Stimulated activated CD4-positive, alpha-beta T cell treated with anti-CD3 and anti-CD28 coated beads, TNF-alpha, amount 100 ng/mL, for 48 hours (primary cell): ENCODE measurements at places on chromosomes 3 and 15.

DNA sequence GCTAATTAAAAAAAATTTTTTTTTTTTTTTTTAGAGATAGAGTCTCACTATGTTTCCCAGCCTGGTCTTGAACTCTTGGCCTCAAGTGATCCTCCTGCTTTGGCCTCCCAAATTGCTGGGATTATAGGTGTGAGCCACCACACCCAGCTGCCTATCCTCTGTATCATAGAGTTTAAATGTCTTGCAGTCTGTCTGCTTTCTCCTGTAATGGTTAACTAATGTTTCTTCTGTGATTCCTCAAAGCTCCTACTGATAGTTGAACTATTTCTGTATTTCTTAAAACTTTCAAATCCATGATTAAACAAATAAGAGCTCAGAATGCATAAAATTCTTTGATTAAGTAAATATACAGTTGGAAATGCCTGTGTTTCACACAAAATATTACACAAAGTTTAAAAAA is 115.4 kb upstream of the TPM1 start:
- no peak for DNase-seq

DNA sequence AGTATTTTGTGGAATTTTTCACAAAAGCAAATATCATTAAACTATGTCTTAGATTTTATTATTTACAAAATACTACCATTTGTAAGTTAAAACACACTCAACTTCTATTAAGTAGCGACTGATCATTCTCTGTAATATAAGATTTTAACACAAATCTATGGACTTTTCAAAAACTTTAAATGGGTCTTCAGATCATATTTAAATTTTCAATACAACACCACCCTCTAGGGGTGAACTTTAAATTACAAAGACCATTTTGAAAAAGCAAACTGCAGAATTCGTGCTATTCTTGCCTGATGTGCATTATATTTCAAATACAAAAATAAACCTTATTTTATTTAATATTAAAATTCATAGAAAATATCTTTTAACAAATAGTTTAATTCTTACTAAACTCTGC is 8.2 kb upstream of the VGLL4 start:
- no peak for DNase-seq

- no peak for DNase-seq
These were observed 81.9 kb downstream of the NUP210 start for GRCh38 chr3:13338231-13338630.

DNA sequence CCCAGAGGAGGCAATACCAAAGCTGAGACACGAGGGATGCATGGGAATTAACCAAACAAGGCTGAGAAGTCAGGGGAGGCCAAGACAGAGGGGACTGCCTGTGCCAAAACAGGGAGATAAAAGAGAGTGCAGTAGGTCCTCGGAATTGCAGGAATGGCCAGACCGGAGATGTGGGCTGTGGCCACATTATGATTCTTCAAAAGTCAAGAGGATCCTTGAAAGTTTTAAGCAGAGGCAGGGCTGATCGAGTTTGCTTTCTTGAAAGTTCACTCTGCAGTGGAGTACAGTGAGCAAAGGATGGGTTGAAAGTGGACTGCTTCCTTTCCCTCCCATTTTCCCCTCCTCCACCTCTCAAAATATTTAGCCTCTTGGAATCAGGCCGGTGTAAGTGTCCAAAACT is 73.9 kb upstream of the ADAMTS9 start:
- no peak for DNase-seq

- DNase-seq = no peak
These were observed 102.9 kb downstream of the HERC2 start for GRCh38 chr15:28219116-28219515.

GRCh38 chr15:101027920-101028319 is 108.8 kb downstream of the LRRK1 start:
- no peak for DNase-seq

DNA sequence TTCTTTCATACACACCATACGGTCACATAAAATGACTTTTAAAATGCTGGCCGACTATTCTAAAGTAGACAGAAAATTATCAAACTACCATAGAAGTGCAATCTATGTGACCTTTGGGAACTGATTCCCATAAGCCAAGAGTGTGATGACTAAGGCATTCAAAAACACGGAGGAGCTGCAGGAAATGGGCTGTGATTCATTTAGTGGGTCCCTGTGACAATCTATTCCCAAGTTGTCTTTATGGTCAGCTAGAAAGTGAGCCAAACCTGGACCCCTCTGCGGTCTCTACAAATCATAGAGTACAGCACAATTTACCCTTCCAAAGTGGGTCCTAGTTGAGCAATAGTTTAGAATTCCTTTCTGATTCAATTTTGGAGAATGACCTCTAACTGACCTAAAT is 251.5 kb upstream of the CBLB start:
- DNase-seq = no peak

DNA sequence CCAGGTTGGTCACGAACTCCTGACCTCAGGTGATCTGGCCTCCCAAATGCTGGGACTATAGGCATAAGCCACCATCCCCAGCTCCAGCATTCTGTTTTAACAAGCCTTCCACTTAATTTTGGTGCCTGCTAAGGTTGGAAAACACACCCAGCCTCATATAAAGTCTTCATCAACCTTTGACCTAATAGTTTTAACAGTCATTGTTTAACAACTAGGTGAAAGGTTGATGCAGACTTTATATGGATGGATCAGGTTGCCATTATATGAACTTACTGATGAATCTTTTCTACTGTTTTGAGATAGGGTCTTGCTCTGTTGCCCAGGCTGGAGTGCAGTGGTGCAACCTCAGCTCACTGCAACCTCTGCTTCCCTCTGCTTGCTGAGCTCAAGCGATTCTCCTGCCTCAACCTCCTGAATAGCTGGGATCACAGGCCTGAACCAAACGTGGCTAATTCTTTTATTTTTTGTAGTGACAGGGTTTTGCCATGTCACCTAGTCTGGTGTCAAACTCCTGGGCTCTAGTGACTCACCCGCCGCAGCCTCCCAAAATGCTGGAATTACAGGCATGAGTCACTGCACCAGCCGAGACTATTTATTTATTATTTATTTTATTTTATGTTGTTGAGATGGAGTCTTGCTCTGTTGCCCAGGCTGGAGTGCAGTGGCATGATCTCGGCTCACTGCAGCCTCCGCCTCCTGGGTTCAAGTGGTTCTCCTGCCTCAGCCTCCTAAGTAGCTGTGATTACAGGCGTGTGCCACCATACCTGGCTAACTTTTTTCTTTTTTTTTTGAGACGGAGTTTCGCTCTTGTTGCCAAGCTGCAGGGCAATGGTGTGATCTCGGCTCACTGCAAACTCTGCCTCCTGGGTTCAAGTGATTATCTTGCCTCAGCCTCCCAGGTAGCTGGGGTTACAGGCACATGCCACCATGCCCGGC is 3.1 kb upstream of the RPAP1 start:
- no peak for DNase-seq

DNA sequence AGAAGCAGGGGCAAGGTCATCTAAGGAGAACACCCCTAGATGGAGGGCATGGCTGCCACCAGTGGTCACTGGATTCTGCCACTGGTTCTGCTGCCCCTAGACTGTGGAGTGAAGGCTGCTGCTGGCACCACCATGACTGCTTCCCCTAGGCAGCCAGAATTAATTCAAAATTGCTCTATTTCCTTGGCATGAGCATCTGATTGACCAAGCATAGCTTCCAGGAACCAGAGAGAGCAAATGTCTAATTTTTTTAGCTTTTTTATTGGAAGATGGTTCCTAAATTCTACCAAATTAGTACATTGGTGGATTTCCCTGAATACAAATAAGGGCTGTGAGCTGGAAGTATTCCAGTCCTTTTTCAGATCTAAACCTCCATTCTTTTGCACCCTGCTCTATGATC is 270.2 kb upstream of the GBE1 start:
- DNase-seq = no peak
